Pons (tissue), 1 donor: ENCODE measurements at places on chromosomes 2 and 18.

- DNase-seq, result no peak
These were observed 25.8 kb downstream of the PHLPP1 start for GRCh38 chr18:62741118-62741566.

GRCh38 chr2:215107216-215108056, 31.0 kb downstream of the ABCA12 start:
- no peak for DNase-seq

DNA sequence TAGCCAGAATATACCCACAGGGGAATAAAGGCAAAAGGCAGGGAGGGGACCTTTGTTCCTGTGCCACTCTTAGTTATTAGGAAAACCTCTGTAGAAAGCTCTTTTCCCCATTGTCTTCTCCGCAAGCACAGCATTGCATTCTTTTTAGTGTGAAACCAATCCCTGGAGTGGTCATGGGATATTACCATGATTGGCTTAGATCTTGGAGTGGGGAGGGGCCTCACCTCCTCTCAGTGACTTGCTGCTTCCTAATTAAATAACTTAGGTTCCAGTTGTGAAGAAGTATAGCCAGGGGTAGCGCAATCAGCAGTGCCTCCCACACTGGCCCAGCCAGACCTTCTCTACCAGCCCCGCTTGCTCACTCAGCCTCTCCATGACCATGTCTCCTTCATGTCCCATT, 49.9 kb upstream of the AFF3 start:
- DNase-seq, result no peak

GRCh38 chr2:130391872-130392670, 36.2 kb downstream of the PTPN18 start:
- no peak for DNase-seq

DNA sequence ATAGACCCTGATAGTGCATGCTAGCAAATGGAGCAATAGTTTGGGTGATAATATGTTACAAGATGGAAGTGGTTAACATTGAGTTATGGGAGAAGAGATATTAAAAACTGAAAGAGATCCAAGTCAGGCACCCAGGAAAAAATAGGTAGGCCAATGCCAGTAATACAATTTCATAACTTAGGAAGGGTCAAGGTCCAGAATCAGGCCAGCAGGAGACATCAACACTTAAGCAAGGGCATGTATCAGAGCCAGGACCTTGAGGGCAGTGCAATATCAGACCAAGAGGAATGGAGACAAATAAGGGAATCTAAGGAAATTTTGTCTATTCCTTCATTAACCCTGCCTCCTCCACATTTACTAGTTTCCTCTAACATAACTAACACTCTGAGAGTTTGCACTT, 124.1 kb upstream of the NYAP2 start:
- DNase-seq, result no peak

- DNase-seq, result peak; percentile 16
These were observed 34.0 kb downstream of the SH3RF3 start for GRCh38 chr2:109162999-109163398.

DNA sequence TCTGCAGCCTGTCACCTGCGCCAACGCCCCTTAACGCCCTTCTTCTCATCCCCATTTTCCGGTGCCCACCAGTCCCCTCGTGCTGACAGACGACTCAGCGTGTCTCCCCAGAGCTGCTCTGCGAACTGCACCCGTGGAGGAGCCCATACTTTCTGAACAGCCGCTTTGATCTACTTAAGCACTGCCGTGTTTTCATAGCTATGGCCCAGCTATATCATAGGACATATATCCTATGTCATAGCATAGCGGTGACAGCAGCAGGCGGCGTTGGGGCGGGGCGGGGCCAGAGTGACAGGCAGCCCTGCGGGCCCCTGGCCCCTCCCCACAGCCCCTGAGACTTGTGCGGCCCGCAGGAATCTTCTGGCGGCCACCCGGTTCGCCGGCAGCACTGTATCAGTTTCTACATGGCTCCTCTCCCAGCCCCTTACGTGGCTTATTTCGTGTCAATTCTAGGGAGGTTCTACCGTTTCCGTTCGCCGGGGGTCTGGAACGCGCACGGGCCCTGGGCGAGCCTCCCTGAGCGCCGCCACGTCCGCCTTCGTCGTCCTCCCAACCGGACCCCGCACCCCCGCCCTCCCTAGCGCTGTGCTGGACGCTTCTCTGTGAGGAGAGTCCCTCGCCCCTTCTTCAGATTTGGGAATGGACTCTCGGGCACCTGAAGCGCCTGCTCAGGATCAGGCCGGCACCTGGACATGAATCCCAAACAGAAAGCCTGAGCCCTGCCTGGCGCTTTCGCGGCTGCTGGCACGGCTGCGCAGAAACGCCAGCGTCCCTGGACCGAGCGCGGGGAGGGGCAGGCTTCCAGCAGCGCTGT, 35.4 kb downstream of the PTPN18 start:
- peak; percentile 69 for DNase-seq

DNA sequence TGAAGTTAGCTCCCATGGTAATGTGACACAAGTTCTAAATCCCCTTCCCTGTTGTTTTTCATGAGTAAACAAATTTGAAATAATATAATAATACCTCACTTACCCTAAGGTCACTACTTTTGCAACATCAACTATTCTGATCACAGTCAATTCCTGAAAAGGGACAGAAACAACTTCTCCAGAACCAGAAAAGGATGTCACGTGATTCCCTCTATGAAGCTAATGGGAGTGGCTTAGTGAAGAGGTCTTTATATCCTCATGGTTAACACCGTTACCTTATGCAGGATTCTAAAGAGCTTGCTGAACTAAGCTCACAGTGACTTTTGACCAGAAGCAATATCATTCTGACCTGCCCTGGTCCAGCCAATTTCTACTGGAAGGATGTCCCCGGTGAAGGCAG, 51.6 kb downstream of the DOCK10 start:
- DNase-seq, result no peak
